ENCODE measurements at places on chromosomes 1 and 21.

DNA sequence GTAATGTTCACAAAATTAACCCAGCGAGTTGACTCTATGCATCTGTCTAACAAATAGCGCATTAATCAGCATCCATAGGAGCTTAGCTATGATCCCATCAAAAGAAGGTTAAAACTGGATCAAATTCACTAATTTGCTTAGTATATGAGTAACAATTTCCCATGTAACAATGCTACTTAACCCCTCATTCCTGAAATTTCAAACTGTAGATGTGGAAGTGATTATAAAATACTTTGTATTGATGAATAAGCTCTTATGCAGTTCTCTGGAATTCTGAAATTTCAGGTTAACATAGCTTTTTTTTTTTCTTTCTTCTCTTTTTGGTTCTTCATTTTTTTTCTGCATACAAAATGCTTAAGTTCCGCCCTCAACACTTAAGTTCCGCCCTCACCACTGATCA, 1272.7 kb downstream of the KCNT2 start:
- no peak for DNase-seq

- no peak for DNase-seq
Measured at GRCh38 chr1:117665556-117666270, 59.9 kb downstream of the TENT5C start.

GRCh38 chr21:30306884-30307283, 13.2 kb downstream of the KRTAP26-1 start:
- no peak for DNase-seq

- peak; percentile 13 for DNase-seq
Measured at GRCh38 chr1:166164995-166165660, 1.7 kb downstream of the FAM78B start.

DNA sequence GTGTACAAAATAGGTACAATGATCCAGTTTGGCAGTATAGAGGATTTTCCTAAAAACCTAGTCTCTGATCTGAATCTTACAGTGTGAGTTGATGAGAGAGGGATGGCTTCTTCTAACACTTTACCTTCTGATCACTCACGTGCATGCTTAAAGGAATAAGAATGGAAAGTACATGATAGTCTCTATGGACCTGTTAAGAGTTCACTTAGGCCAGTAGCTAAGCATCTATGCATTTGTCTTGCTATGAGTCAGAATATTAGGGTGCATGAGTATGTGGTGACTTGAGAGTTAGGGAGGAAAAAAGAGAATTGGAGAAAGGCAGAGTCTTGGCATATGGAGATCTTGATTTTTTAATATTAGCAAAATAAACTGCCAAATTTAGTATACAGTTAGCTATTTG, 206.3 kb downstream of the COL11A1 start:
- no peak for DNase-seq

- no peak for DNase-seq
Measured at GRCh38 chr1:9448132-9449109, 90.8 kb upstream of the SLC25A33 start.

GRCh38 chr21:16264319-16264718, 534.5 kb downstream of the USP25 start:
- DNase-seq, result no peak

DNA sequence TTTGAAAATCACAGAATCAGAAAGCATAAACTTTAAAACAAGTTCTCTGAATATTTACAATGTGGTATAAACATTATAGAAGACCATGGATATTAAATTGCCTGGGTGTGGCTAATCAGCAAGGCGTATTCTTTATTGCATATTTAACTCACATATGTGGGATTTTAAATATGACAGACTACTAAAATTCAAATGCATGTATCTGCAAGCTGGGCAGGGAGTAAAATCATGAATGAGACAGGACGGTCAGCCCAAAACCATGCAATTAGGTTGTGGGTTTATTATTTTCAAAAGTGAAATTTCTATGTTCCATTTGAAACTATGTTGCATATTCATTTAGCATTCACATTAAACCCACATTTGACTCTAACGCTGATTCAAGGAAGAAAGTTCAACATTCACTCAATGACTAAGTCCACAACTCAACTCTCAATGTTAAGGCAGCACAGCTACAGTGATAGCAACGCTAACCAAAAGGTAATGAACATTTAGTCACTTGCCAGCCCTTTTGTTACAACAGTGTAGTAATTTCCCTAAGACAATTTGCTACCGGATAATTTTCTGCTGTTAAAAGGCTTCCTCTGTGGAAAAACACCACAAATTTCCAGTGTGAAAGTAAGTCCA, 6.3 kb upstream of the SYNJ1 start:
- no peak for DNase-seq

DNA sequence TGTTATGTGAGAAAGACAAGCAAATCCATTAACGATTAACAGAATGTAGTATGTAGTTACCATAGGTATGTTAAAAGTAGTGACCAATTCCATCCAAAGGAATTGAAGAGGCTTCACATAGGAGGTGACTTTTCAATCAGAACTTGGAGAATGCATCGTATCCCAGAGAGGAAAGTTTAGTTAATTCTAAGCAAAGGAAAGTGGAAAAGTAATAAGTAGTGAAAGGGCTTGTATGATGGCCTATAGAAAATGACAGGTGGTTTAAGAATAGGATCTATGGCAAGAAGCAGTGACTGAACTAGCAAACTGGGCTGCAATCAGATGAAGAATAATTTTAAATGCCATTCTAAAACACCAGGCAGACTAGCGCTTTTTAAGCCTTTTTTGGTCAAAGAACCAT, 16.6 kb downstream of the SCMH1 start:
- DNase-seq, result no peak

GRCh38 chr1:178541829-178542553, 29.1 kb downstream of the TEX35 start:
- peak; percentile 31 for DNase-seq

DNA sequence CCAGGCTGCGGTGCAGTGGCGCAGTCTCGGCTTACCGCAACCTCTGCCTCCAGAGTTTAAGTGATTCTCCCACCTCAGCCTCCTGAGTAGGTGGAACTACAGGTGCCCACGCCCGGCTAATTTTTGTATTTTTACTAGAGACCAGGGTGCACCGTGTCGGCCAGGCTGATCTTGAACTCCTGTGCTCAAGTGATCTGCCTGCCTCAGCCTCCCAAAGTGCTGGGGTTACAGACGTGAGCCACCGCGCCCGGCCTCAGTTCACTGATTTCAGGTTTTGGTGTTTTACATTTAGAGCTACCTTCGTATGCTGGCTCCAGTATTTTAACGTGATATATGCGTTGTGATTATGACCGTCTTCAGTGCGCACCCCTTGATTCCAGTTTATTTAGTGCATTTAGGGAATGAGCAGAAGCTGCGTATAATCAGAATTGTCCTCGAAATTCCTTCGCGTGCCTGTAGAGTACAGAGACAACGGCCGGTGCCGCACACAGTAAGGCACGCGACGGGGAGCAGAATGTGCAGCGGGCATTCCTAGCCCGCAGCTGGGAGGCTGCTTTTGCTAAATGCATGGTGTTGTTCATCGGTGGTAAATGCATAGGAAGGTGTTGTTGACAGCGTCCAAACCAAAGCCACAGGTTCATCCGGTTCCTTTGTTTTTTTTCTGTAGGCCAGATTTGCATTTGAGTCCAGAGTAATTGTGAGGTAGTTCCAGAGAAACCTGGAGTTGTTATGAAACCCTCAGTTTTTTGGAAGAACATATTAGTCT, 48.9 kb upstream of the DIP2A start:
- DNase-seq, result no peak

DNA sequence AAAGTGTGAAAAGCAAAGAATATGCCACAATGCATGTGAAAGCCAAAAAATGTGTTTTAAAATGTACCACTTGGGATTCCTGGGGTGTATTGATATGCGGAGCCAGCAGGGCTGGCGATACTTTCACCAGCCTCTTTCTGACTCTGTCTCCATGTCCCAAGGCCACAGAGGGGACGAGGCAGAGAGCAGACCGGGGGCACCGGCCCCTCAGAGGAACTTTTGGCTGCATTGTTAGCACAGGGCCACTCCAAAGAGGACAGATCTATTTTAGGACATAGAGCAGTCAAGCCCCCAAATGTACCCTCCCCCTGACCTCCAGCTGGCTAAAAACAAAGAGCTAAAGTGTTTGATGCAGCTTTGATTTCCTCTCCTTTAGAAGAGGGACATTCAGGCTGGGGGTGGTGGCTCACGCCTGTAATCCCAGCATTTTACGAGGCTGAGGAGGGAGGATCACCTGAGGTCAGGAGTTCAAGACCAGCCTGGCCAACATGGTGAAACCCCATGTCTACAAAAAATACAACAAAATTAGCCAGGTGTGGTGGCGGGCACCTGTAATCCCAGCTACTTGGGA, 25.6 kb upstream of the ZNF436 start:
- DNase-seq, result no peak

- DNase-seq, result no peak
Measured at GRCh38 chr1:178142806-178143205, 48.9 kb downstream of the RASAL2 start.

GRCh38 chr1:150836129-150836773, 28.2 kb upstream of the CTSK start:
- no peak for DNase-seq

DNA sequence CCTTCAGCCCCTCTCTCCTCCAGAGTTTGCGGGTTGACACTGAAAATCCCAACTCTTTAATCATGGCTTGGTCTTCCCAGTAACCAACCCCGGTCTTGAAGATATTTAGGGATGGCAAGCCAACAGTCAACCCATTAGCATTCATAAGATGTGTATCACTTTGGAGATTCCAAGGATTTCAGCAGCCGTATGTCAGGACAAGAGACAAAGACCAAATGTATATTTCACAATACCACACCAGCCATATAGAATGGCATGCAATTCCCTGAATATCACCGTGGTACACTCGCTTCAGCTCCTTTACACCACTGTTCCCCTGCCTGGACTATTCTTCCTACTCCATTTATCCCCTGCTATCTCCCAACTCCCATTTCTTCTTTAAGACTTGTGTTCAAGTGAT, 109.2 kb downstream of the CSMD2 start:
- DNase-seq, result no peak

DNA sequence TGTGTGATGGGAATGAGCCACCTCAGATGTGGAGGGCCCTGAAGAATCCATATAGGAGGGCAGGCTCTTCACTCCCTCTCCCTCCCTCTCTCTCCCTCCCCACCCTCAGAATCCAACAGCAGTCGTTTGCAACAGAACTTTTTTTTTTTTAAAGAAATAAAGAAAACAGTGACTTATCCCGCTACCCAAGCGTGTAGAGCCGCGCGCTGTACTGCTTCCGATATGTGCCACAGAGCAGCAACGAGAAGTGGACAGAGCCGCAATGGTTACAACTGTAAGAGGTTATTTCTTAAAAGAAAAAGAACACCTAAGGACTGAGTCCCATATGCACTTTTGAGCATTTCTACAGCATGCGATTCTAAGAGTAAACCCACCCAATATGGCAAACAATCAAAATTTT, 7.4 kb upstream of the NADK start:
- no peak for DNase-seq

GRCh38 chr1:212431644-212432043, 1.1 kb upstream of the NENF start:
- no peak for DNase-seq

DNA sequence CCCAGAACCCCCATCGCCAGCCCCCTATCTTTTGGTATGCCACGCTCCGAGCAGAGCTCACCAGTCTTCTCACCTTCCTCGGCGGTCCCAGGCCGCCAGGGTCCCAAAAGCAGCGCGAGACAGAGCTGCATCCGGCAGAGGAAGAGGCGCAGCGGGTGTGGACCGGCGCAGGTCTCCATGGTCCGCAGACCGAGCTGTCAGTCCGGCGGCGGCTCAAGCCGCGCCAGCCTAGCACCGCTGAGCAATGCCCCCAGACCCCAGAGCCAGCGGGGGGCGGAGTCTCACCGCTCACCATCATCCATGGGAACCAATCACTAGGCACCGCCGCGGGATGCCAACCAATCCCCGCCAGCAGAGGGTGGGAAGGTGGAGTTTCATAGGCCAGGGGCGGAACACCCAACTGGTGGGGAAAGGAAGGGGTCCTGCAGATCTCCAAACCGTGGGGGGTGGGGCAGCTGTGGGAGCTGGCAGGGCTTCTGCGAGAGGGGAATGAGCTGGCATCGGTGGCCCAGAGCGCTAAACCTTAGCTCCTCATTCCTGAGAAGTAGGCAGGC, at the start of gene EPHA10:
Gene EPHA10 (minus strand): TSS at position 233 of the 554 bp plus-strand sequence. CDS start 54 bp downstream, at position 179.
- no peak for DNase-seq

DNA sequence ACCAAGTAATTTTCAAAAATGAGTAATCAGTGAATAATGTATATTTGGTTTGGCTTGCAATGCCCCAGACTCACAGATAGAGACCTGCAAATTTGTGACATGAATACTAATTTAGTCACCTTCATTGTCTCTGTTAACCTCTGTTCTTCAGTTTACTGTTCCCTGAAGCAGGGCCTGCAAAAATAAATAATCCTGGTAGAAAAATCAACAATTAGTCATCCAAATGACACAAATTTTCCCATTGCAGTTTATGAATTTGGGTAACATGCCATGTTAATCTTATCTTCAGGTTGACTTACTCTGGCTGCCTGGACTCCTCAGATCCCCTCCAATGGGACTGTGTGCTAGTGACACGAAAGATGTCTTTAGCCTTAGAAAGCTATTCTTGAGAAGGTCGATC, 289.5 kb downstream of the PAPPA2 start:
- DNase-seq, result no peak

- DNase-seq, result no peak
Measured at GRCh38 chr1:226787071-226787470, 48.0 kb upstream of the ITPKB start.

GRCh38 chr21:26717146-26717739, 128.0 kb downstream of the ADAMTS1 start:
- peak; percentile 17 for DNase-seq

GRCh38 chr1:88741413-88741812, 57.3 kb downstream of the PKN2 start:
- DNase-seq, result no peak

All from CD4-positive, alpha-beta T cell treated with Interleukin-12 subunit alpha and Interleukin-12 subunit beta, for 1 hour (primary cell).